ENCODE measurements at places on chromosomes 2 and 18.

- no peak for DNase-seq
Measured at GRCh38 chr18:39305766-39306165, 1740.2 kb upstream of the CELF4 start.

- no peak for DNase-seq
Measured at GRCh38 chr2:36753706-36754221, 57.3 kb downstream of the VIT start.

GRCh38 chr2:16316456-16317210, 349.0 kb downstream of the CYRIA start:
- no peak for DNase-seq

DNA sequence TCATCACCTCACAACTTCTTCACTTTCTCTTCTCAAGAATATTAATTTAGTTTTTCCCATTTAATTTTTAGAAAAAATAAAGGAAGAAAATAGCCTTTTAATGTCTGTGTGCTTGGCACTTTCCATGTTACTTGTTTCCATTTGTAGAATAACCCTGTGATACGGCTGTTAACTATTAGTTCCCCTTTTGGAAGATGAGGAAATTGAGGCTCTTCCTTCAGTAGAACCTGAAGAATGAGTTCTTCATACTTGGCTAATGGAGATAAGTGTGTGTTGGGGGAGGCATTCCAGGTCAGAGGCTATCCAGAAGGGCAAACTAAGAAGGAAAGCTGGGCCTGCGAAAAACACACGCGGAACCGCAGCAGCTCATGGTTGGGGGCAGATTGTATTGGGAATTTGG, 38.3 kb downstream of the ZNF532 start:
- no peak for DNase-seq

DNA sequence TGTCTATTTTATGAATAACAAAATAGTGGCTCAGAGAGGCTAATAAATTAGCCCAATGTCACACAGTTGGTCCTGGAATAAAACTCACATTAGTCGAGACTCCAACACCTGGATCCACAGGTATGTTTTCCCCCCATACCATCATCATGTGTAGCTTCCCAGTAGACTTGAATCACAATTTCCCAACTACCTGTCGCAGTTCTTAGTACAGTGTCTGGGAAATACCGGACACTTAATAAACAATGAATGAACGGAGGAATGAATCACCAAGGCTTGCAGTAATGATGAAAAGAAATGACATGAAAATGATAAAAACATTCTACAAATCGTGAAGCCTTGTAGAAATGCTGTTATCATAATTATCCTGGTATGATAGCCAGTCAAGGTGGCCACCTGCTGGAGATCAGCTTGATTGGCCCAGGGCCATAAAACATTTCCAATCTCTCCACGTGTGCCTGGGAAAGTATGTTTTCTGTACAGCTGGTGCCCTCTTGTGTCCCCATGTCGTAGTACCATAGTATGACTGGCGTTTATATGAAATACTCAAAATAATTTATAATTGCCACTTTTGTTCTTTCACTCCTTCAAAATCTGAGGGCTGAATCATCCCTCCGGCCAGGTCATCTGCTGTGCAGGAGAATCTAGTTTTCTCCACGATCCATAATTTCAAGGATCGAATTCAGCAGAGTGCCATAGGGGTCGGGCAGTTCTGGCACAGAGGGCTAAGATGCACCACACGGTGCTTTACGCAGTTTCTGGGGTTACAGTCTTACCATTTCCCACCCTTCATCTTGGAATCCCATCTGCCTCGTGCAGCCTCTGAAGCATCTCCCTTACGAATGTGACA, 95.4 kb downstream of the LAMA1 start:
- DNase-seq = no peak

DNA sequence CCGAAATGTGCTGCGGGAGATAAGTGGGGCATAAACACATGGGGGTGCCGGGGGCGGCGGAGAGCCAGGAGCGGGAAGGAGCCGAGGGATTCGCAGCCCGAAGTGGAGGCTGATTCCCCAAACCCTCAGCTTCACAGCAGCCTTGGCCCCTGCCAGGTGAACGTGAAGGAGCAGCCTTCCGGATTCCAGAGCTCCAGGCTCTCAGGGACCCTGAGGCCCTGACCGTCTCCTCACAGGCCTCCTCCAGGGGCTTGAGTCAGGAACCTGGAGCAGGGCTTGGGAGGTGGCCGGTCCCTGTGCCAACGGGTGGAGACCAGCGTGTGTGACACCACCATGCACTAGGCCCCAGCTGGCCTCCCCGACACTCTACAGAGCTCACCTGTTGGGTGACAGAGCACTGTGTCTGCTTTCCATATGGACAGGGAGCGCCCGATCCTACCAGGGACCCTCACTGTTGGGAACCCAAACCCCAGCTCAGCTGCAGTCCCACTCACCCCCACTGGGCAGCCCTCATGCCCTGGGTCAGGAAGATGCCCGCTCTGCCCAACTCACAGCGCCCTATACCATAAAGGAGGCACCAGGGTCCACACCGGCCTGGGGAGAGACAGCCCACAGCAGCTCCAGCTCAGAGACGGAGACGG, 117.6 kb upstream of the OTOS start:
- peak; percentile 22 for DNase-seq

GRCh38 chr18:22094358-22094734, 75.0 kb upstream of the GATA6 start:
- DNase-seq = no peak

GRCh38 chr18:41391616-41392595, 563.1 kb upstream of the PIK3C3 start:
- DNase-seq = no peak

DNA sequence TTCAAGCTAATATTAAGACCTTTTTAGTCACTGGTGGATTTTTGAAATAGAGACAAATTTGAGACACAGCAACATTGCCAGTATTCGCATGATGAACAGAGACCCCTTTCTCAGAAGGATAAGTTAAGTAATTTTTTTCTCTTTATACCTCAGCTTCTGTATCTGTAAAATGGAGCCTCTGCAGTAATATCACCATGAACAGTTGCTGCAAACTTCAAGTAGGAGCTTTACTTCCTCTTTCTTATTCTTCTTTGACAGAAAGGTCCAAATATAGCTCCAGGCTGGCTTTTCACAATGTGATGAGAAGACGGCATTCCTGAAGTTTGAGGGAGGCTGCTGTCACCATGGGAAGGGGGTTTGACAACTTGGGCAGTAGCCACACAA, 158.7 kb downstream of the TDRD15 start:
- DNase-seq = no peak

GRCh38 chr2:56191617-56192016, 7.8 kb downstream of the CCDC85A start:
- peak; percentile 22 for DNase-seq

DNA sequence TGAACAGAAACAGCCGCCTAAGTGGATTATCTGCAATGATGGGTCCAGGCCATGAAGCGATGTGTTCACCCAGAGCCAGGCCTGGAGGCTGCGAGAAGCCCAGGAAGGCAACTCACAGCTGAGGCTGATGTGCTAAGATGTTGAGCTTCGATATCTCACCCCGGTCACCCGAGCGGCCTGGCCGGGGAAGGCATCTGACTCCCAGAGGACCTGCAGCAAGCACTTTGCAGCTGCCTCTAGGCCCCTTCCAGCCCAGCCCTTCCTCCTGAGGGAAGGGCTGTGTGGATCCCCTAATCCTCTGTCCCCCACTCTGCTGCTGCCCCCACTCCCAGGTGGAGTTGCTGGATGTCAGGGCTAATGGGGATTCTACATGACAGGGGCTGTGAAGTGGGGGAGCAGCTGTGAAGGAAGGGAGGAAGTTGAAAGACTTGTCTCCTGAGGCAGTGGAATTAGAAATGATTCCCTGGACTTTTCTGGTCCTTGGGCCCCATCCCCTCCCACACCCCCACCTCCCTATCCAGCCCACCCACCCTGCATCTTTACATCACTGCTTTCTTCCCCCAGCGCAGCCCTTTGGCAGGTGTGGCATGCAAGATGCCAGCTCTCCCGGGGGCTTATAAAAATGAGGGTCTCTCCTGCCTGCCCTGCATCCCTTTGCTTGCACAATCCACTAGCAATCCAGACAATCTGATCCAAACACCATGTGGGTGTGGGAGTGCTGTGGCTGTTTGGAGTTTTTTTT, 4.3 kb downstream of the ATP6V1B1 start:
- no peak for DNase-seq

GRCh38 chr18:7666195-7666776, 99.2 kb downstream of the PTPRM start:
- no peak for DNase-seq

- no peak for DNase-seq
Measured at GRCh38 chr2:195472501-195473234, 184.4 kb upstream of the SLC39A10 start.

GRCh38 chr2:25381502-25381901, 39.8 kb upstream of the DNMT3A start:
- DNase-seq = no peak

DNA sequence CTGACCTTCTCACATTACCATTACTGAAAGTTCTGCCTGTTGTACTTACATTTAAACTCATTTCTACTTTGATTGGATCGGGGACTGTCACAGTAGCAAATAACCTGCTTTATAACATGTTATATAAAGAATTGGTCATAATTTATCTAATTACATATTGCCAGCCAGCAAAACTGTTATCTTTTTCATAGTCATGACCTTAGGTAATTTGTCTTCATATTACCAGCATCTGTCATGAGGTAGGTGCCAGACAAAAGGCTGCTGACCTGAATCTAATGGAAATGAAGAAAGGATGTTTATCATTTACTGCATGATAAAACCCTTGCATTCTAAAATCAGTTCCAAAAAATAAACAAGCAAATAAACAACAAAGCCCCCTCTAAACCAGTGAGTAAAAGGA, 89.4 kb upstream of the LRP1B start:
- no peak for DNase-seq

DNA sequence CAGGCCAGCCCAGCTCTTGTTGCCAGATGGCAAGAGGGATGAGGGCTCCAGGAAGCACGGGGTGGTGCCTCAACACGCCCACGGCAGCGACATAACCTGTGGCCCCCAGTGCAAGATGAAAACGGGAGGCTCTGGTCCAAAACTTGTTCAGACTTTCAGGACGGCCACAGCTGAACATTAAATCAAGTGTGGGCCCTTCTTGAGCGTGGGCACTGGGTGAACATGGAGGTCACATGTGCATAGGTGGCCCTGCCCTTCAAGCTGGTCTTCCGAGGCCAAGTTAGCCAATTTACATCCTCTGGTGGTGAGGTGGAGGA, 77.5 kb downstream of the NDUFA10 start:
- DNase-seq = no peak

GRCh38 chr18:62526098-62527025, 3.5 kb downstream of the ZCCHC2 start:
- DNase-seq = peak; percentile 93

DNA sequence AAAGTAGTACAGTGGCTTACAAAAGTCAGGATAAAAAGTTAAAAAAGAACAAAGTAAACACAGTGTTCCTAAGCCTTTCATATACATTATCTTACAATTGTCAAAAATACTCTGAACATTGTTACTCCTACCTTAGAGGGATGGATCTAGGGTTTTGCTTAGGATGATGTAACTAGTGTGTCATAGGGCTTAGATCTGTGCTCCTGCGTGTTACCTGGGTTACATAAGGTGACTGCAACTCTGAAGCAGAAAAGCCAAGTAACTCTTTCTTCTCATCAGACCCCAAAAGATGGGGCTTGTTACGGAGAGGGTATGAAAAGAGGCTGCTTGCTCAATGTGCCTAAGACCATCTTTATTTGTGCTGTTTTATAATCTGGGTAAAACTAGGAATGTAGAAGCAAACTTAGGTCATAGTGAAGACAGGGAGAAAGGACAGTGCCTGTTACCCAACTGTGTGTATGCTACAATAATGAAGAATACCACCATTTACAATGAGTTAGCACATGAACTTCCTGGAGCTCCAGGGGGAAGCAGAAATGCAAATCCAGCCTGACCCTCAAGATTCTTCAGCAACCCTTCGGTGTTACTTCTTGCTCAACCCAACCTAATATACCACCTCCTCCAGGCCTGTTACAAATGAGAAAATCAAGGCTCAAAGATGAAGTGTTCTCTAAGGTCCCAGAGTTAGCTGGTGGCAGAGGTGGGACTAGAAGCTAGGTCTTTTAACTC, 42.0 kb upstream of the STK17B start:
- no peak for DNase-seq

DNA sequence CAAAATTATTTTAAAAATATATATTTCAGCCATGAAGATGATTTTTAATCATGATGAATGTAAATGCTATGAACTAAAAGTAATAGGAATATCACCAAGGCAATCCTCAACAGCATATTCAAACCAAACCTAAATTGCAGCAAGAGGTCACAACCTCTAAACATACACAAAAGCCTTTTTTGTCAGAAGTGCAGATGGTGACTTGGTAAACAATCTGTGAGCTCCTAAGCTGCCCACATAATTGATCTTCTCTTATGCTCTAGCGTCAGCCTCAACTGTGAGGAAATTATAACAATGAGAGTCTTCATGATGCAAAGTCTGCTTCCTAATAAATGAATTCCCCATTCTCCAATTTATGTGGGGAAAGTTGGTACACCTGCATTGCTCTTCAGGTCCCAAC, 113.2 kb downstream of the TSN start:
- DNase-seq = no peak

DNA sequence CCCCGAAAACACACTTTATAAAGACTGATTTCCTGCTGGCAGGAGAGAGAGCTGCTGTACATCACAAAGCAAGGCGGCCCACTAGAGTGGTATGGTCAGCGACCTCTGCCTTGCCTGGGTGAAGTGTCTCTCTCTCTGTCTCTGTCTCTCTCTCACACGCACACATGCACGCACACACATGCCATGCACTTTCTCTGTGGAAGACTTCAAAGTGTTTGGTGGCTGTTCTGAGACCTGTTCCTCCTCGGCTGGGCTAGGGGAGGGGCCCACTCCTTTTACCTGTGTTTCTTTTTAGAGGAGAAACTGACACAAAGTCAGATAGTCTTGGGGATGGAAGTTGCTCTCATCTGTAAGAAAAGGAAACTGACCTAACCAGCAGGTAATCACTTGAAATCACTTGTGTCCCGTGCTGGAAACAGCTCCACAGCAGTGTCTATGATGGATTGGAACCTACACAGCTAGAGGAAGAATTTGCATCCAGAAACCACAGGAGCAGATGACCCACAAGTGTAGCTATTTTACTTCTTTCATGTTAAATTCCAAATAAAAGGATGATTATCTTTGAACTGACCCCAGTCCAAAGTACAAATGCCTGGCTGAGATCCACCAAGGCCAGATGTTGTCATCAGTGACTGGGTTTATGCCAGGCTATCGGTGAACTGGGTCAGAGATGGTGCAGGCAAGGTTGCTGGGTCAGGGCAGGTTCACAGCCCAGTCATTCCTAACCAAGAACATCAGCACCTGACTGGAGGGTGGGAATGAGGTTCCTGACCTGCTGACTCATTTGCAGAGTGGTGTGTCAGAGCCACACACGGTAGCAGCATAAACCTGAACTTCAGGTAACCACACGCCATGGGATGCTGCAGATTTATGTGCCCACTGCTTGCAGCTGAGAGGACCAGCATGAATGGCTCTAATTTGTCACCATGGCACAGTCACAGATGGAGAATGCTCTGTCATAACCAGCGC, 63.0 kb downstream of the NPAS2 start:
- DNase-seq = no peak
